SK-MEL-5 (cell line): ENCODE measurements at places on chromosomes 7 and 10.

DNA sequence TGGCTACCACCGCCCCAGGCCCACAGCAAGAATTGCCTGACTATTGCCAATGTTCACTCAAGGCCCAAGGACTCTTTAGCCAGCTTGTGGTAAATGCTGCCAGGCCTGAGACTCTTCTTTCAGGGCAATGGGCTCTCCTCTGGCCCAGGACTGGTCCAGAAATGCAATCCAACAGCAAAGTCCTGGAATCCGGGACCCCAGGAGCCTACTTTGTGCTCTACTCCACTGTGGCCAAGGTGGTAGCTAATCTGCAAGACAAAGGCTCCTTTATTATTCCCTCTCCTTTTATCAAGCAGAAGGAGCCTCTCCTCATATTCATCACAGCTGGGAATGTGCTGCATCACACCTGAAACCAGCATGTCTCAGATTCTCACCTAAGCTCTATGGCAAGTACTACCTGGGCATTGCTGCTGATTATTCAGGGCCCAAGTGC is 107.6 kb upstream of the PRSS58 start:
- no peak for DNase-seq

DNA sequence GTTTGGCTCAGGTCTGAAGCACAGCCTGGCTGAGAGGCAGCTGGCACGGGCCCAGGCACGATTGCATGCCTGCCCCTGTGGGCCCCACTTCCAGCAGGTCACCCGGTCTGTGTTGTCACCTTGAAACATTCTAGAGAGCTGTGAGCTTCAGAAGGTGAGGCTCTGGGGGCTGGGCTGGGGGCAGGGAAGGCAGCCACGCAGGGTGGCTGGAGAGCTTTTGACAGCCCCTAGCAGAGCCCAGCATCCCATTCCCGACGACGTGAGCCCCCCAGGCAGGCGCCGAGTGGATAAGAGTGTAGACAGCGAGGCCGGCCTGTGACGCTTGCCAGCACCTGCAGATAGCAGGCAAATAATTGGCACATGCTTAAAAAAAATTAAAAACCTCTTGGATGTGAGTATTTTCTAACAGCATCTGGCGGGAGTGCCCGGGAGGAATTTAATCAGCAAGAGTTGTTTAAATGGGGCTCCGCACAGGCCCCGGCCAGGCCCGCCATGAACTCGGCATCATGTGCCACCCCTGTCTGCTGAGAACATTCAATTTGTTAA is 212.0 kb upstream of the TBX20 start:
- DNase-seq, result no peak

- no peak for DNase-seq
These were observed 44.8 kb downstream of the PDGFA start for GRCh38 chr7:474605-475424.

DNA sequence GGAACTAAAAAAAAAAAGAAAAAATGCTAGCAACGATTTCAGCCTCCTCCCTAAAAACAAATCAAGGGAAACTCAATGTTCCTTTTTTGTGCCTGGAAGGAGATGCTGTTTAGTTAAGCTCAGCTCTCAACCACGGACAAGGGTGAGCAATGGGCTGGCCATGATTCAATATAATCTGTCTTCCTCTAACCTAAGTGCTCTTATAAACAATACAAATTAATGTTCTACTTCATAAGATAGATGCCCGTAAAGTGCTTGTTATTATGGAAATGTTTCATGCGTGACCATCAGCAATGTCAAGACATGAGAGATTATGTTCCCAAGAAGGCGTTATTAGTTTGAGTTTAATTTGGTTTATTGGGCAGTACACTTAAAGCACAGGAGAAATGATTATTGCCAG is 320.3 kb downstream of the SFMBT2 start:
- DNase-seq, result no peak

- DNase-seq, result no peak
These were observed 8.3 kb upstream of the ATP6V0E2 start for GRCh38 chr7:149865437-149865836.
